Activated CD4-positive, alpha-beta T cell treated with anti-CD3 and anti-CD28 coated beads, Interleukin-2, amount 50 U/mL, for 48 hours (primary cell): ENCODE measurements at places on chromosomes 1 and 21.

DNA sequence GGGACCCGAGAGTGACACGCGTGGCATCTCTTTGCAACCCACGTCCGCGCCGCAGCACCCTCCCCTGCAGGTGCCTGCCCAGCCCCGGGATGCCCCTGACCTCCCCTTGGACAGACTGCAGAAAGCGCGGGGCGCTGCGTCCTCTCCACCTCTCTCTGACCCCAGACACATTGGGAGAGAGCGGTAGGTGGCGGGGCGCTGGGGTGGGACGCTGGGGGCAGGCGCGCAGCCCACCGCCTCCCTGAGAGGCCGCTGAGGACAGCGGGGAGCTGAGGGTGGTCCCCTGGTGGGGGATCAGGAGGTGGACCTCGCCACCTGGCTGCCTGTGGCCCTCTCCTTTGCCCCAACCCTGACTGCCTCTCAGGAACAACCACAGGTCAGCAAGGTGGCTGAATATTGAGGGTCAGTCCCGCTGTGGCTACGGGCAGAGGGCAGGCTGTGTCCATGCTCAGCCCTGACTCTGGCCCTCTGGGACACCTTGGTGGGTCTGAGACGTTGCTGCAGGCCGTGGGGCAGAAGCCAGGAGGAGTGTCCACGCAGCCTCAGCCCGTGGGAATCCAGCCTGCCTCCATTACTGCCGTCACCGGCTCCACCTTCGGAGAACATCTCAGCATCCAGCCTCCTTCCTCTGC, 761 bp upstream of the UBE2J2 start:
- DNase-seq = no peak

DNA sequence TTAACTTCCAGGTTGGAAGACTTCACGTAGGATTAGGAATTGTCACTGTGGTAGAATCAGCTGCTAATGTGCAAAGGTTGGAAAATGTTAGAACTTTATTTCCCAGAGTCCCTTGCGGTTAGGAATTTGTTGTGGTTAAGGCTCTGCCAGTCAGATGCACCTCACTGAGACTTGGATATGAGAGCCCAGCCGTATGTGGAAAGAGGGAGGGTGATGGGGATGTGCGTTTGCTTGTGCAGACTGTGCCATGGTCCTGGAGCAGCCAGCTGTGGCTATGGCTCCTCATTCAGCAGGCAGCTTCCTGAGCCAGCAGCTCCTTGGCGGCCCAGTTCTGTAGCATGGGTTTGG, 12.5 kb downstream of the S100A10 start:
- no peak for DNase-seq

DNA sequence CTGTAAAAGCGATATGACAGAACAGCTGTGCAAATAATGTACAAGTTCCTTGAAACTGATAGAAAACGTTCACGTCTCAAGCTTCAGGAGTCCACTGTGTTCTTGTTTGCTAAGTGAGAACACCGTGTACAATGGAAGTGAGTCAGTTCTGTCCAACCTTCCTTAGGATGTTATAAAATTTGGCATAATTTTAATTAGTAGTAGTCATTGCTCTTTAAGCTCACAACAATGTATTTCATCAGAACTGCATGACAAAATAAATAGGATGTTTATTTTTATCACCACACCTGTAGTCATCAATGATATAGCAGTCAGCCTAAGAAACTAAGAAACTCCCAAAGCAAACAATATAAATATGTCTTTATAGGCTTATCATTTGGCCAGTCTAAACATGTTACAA, 53.0 kb downstream of the RGS2 start:
- DNase-seq = no peak

- no peak for DNase-seq
These were observed 406.8 kb downstream of the PRDM2 start for GRCh38 chr1:14106679-14107313.

GRCh38 chr1:33015216-33015615, 21.5 kb downstream of the AK2 start:
- DNase-seq = no peak

- DNase-seq = no peak
These were observed 122.5 kb downstream of the TRIM33 start for GRCh38 chr1:114388432-114389003.

DNA sequence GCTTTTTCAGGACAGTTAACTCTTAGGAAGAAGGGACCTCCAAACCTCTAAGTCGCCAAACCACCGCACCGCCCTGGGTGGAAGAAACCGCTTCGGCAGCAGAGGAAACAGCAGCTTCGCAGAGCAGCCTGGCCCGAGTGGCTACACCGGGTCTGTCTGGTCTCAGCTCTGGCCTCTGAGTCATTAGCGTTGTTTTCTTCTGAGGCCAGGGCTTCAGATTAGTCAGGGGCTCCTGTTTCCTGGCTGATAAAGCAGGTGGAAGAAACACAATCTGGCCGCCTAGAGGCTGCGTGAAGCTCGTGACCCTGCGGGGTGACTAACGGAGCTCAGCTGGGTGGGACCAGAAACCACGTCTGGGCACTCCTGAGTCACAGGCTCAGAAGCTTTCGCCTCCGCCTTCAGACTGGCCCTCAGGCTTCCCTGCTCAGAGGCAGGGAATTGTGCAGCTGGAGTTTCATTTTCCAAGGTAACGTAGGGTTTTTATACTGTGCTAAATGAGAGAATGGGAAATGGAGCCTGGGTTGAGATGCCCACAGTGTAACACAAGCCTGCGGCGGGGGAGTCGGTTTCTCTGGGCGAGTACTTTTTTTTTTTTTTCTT, 44.9 kb downstream of the CHAF1B start:
- peak; percentile 80 for DNase-seq

DNA sequence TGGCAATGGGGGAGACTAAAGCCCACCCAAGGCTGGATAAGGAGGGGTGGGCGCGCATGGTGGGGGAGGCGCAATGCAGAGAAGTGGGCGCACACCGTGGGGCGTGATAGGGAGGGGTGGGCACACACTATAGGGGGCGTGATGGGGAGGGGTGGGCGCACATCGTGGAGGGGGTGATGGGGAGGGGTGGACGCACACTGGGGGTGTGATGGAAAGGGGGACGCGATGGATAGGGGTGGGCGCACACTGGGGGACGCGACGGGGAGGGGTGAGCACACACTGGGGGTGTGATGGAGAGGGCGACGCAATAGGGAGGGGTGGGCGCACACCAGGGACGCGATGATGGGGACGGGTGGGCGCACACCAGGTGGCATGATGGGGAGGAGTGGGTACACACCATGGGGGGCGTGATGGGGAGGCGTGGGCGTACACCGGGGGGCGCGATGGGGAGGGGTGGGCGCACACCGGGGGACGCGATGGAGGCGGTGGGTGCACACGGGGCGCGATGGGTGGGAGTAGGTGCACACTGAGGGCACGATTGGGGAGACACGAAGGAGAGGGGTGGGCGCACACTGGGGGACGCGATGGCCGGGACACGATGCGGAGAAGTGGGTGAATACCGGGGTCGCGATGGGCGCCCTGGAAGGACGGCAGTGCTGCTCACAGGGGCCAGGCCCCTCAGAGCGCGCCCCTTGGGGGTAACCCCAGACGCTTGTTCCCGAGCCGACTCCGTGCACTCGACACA, 929 bp downstream of the SUMO3 start:
- DNase-seq = no peak

- DNase-seq = no peak
These were observed 6.5 kb downstream of the PPIE start for GRCh38 chr1:39745016-39745670.

DNA sequence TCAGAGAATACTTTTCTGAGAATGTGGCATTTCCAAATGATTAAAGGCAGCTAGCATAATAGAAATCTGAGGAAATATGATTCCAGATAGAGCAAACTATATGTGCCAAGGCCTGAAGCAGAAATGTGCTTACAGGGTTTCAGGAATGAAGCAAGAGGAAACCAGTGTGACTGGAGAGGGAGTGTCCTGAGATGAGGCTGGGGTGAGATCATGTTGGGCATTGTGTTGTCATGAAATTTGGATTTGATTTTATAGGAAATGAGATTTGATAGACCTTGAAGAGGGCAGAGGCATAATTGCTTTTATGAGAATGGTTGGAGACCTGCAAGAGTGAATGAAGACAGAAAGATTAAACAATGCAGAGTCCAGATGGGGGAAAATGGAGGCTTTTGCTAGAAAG, 338.1 kb upstream of the SNX7 start:
- DNase-seq = no peak

- DNase-seq = peak; percentile 25
These were observed 22.4 kb downstream of the ASH1L start for GRCh38 chr1:155540000-155540874.

GRCh38 chr1:175602026-175602585, 141.3 kb downstream of the TNR start:
- DNase-seq = no peak

- DNase-seq = no peak
These were observed 14.2 kb downstream of the FCGR2B start for GRCh38 chr1:161676958-161677689.

DNA sequence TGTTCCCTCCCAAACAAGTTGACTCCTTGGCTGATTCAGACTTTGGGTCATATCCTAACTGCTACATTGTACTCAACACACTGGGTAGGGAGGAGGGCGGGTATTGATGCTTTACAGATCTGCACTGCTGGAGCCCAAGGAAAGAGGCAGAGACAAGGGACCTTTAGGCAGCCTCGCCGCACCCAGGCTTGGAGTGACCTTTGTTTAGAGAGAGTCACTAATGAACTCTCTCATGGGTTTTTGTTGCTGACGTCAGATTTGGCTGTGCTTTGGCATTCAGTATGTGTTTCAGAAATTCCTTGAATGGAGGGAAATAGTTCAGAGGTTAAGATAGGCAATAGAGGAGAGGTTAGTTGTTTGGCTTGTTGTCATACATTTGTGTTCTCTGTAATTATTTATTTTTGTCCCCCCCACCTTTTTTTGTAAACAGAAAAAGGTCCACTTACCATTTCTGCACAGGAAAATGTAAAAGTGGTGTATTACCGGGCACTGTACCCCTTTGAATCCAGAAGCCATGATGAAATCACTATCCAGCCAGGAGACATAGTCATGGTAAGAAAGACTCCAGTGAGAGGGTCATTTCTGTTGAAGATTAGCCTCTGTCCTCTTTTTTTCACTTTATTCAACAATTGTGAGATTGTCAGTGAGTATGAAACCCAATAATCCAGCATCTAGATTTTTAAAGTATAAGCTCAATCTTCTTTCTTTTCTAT, 116.1 kb downstream of the ATP5PO start:
- DNase-seq = no peak

DNA sequence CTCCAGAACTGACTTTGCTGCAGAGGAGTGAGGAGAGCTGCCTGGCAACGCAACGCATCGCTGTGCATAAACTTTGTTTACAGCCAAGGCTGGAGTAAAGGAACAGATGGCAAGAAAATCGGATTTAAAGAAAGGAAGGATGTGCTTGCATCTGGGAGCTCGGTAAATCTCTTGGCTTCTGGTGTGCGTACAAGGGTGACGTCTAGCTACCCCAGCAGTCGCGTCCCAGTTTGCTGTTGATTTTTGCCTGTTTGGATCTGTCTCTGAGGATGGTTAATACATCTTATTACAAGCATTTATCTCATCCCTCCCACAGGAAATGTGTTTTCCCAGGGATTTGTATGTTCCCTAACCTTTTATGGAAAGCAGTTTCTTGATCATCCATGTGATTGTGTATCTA, 73.3 kb upstream of the RALGPS2 start:
- DNase-seq = no peak

- no peak for DNase-seq
These were observed 11.7 kb downstream of the SOD1 start for GRCh38 chr21:31671146-31671716.

- DNase-seq = no peak
These were observed 4.0 kb downstream of the EDN2 start for GRCh38 chr1:41480204-41481108.

GRCh38 chr1:103058391-103058790, 49.9 kb downstream of the COL11A1 start:
- no peak for DNase-seq

DNA sequence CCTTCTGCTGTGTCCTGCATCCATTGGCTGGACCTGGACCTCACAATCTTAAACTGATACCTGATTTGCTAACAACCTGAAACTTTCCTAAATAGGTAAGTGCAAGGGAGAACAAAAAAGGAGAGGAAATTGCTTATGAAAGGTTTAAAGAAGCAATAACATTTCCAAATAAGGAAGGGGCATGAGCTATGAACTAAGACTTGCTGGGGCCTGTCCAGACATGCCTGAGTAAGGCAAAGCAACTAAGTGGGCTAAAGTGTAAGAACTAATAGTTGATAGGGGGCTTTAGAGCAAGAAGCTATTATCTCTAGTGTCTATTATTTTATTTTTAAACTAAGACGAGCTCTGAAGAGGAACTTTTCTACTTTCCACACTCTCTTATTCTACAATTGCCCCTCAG, 11.6 kb downstream of the JMJD4 start:
- no peak for DNase-seq

- peak; percentile 10 for DNase-seq
These were observed 125.9 kb downstream of the DMRTB1 start for GRCh38 chr1:53585129-53585528.

- no peak for DNase-seq
These were observed 31.8 kb downstream of the ADGRL2 start for GRCh38 chr1:81832573-81832972.

GRCh38 chr1:100051401-100051800, 81.3 kb downstream of the SASS6 start:
- no peak for DNase-seq

DNA sequence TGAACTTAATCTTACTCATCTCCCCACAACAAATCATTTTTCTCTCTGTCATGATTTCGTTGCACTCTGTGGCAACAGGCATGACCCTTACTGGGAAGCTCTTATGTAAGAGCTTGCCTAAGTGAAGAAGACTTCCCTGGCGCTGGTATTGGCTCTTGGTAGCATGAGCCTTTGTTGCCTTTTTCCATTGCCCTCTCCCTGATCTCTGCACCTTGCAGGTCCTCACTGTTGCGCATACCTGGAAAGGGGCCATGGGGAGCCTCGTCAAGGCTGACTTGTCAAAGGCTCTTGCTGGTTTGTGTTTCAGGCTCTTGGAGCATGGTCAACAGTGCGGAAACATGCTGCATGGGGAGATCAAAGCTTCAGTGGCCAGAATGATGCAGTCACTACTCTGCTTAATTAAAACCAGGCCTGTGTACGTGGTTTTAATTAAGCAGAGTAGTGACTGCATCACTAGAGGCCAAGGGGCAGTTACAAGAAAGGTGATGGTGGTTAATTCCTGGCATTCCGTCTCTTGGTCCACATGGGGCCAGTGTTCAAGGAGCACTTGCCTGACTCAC, 141.3 kb downstream of the SPATA46 start:
- DNase-seq = no peak

GRCh38 chr1:234632225-234632624, 22.2 kb upstream of the IRF2BP2 start:
- DNase-seq = no peak

DNA sequence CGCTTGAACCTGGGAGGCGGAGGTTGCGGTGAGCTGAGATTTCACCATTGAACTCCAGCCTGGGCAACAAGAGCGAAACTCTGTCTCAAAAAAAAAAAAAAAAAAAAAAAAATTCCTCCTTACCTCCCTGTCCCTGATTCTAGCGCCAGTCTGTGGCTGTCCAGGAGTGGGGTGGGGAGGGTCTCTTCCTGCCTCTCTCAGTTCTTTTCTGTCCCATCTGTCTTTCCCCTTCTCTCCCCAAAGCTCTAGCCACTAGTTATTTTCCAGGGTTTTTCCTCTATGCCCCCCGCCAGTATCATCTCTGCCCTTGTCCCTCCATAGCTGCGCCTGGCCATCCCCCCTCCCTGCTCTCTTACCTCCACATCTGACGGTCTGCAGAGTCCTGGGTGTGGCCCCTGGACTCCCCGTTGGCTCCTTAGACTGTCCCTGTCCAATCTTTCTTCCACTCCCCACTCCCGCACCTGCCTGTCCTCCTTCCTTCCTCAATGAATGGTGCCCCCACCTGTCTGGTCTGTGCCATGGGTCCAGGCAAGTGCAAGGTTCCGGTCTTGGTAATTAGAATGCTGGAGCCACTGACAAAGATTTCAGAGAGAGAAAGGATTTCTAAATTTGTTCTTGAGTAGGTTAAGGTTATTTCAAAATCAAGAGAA, 1.6 kb upstream of the TMEM63A start:
- DNase-seq = no peak
